ENCODE measurements at places on chromosomes 12 and 14.

GRCh38 chr12:130226126-130226525 lies 63.9 kb downstream of the FZD10 start:
- no peak for DNase-seq

- no peak for DNase-seq
Measured at GRCh38 chr14:100733152-100733850, 6.6 kb downstream of the DLK1 start.

- no peak for DNase-seq
Measured at GRCh38 chr12:114096461-114096860, 130.3 kb upstream of the RBM19 start.

- no peak for DNase-seq
Measured at GRCh38 chr14:35991356-35991755, 165.2 kb downstream of the BRMS1L start.

DNA sequence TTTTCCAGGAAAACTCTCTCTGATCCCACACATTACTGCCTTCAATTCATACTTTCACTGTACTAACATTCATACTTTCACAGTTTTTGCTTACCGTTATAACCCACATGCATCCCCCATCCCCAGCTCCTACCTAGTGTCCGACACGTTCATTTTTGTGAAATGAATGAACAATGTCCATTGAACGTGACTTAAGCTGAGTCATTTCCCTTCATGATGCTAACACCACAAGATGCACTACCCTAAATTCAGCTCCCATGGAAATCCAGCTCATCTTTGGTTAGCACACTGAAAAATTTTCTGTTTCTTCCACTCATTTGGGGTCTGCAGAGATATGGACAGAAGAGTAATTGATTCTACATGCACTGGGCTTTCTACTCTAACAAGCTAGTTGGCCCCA lies 84.7 kb downstream of the GALNT4 start:
- DNase-seq = no peak

GRCh38 chr12:44088647-44089046 lies 252.8 kb downstream of the TMEM117 start:
- DNase-seq = no peak

DNA sequence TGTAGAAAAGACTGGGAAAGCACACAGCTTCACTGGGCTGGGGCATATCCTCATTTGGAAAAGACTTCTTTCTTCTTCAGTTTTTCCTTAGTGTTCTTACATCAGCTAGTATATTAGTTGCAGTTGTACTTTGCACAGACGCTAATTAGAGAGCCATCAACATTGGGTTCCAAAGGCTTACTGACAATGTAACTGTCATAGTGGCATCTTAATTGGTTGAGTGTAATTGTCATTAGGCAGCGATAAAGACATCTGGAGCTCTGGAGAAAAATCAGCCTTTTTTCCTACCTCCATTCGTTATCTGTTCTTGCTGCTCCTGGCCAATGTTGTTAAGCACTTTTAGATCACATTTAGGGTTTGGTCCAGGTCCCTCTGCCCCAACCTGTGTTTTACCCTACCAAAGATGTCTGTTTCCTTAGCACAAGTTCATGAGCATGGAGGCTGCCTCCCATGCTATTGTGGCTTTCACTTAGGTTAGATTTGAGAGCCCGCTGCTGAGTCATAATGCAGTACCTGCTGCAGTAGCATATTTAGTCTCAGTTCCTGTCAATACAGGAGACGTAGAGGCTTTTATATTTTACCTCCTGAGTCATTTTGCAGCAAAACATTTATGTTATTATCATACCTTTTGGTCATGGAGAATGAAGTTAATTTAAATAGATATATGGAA lies 49.2 kb downstream of the FBXW8 start:
- DNase-seq = peak; percentile 20

- no peak for DNase-seq
Measured at GRCh38 chr14:50985124-50985858, 41.0 kb upstream of the PYGL start.

GRCh38 chr14:88005978-88006851 lies 1.3 kb downstream of the GPR65 start:
- peak; percentile 59 for DNase-seq

DNA sequence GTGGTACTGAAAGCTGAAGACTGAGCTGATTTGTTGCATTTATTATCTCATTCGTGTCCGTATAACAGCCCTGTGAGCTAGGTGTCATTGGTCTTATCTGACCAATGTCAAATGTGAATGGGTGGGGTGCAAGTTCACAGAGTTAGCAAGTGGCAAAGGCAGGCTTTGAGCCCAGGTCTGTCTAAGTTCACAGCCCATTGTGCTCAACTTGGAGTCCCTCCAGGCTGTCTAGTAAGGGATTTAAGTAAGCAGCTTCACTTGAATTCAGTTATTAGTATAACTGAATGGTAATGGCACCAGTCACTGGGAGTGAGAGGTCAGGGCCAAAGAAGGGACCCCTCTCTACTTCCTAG lies 8.5 kb downstream of the C1S start:
- DNase-seq = no peak

GRCh38 chr14:61753631-61754030 lies 8.6 kb upstream of the SNAPC1 start:
- DNase-seq = no peak

DNA sequence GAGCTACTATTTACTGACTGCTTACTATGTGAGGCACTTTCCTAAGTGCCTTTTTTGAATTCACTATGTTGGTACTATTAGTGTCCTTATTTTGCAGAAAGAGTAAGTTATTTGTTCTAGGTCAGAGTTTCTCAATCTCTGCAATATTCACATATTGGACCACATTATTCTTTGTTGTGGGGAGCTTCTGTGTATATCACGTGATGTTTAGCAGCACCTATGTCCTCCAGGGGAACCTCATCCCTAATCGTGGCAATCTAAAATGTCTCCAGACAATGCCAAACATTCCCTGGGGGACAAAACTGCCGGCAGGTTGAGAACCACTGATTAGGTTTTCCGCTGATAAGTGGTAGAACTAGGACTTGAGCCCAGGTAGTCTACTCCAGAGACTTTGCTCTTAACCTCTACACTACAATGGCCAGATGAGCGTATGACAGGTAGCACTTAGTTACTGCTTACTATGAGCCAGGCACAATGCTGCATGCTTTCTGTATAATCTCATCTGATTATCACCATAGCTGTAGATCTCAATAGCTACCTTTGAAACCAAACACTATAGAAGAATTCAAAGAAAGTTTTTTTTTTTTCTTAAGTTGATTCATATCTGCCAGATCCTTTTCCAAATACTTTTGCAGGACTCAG lies 38.9 kb downstream of the NELL2 start:
- no peak for DNase-seq

DNA sequence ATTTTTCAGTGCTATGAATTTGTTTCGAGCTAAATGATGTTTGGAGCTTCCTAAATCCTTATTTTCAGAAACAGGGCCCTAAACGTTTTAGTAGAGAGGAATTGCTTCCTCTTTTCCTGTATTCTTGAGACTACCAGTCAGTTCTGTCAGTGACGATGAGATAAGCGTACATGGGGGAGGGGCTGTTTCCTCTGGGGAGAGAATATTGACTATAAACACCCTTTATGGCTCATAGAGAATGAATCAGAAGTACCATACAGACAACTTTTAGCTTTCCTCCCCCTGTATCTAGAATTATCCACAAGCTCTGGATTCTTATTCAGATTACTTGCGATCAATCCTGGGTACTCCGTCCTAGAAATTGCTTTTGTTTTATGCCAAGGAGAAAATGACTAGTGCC lies 5.1 kb downstream of the TBK1 start:
- DNase-seq = peak; percentile 10

DNA sequence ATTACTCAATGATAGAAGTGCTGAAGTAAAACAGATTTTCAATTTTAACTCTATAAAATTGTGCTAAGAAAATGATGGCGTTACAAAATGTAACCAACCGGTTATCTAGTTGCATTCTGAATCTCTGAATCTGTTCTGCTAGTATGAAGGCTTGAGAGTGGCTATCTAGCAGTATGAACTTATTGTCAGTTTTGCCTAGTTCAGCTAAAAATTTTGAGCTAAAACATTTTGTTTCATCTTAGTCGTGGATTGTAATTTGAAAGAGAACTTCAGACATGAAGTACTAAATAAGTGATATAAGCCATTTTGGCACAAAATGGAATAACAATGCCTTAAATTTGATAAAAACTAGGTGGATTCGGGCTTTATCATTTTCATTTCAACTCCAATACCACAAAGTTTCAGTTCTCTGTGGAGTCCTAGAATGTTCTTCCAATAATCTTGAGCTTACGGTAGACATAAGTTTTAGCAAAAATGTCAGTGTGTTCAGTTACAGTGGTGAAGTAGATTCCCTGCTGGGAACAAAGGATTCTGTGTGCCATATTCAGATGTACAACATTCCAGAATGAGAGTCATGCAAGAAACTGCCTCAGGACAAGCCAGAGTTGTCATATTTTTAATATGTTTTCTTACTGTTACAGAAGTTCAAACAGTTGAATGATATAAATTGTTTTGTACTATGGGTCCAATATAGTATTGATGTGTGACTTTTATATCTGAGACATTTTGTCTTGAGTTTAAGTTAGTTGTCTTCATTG lies 28.1 kb downstream of the ATP6V1D start:
- DNase-seq = no peak

GRCh38 chr14:44701563-44702263 lies 194.6 kb upstream of the FSCB start:
- DNase-seq = no peak

- peak; percentile 56 for DNase-seq
Measured at GRCh38 chr14:99603471-99604277, at the start of gene CCDC85C. CCDC85C (minus strand) TSS chr14:99604207; CDS start chr14:99603959, 248 bp downstream.

DNA sequence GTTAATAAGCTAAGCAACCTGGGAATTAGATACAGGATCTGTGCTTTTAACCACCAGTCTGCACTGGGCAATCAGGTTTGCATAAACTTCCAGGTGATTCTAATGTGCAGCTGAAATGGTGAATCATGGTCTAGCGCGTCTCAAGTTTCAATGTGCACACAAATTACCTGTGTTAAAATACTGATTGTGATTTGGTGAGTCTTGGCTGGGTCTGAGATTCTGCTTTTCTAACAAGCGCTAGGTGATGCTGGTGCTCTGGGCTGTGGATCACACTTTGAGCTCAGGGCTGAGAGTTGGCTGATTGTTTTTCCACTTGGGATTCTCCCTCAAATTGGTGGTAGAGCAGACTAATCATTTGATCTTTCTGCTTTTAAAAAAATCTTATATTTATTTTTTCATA lies 124.8 kb downstream of the C12orf75 start:
- no peak for DNase-seq

- DNase-seq = no peak
Measured at GRCh38 chr12:128513331-128513730, 246.4 kb downstream of the TMEM132C start.

- DNase-seq = no peak
Measured at GRCh38 chr12:24769682-24770081, 179.2 kb downstream of the BCAT1 start.

GRCh38 chr12:12645485-12645884 lies 33.8 kb downstream of the CREBL2 start:
- DNase-seq = peak; percentile 14

- DNase-seq = no peak
Measured at GRCh38 chr12:62505786-62506185, 39.2 kb downstream of the MON2 start.

DNA sequence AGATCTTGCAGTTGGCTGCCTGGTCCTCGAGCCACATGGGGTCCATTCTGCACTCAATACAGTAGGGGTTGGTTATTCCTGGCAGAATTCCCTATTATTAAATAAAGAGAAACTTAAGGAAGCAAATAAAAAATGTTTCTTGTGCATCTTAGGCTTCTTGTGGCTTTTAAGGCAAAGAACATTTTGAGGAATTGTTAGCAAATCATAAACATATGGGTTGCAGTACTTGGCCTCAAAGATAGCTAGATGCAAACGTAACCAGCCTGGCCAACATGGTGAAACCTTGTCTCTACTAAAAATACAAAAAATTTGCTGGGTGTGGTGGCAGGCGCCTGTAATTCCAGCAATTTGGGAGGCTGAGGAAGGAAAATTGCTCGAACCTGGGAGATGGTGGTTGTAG lies 50.8 kb upstream of the KCNA5 start:
- no peak for DNase-seq

DNA sequence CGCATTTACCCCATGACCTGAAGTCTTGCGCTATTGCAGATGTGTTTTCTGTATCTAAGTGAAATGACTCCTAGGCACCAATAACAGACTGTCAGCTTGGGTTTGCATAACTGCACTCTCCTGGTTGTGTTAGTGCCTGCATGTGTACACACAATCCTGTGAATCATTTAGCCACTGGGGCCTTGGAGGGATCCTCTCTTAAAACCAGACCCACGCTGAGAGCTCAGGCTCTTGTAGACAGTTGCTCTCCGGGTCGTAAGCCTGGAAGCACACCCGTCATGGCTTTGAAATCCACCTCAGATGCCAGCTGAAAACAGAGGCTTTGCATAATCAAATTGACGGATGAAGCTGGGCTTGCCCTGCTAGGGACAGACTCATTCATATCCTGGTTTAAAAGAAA lies 79.2 kb upstream of the RBM19 start:
- DNase-seq = no peak

- no peak for DNase-seq
Measured at GRCh38 chr14:43407706-43408105, 1099.4 kb downstream of the FSCB start.

DNA sequence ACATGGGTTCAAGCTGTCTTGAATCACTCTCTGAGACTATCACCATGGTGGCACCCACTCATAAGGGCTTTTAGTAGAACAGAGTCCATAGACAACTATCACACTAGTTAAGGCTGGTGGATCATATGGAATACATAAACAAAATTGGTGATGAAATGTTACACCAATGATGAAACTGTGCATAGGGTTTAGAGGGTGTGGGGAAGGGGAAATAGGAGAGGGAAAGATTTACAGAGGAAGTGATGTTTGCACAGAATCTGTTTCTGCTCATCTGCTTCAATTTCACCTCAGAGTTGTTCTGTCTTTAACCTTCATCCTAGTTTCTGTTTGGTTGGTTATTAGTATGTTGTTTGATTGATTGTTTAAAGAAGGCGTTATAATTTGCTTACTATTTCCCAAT lies 2.4 kb upstream of the RXYLT1 start:
- DNase-seq = no peak

- no peak for DNase-seq
Measured at GRCh38 chr14:60512973-60513571, 4.1 kb downstream of the SIX6 start.

DNA sequence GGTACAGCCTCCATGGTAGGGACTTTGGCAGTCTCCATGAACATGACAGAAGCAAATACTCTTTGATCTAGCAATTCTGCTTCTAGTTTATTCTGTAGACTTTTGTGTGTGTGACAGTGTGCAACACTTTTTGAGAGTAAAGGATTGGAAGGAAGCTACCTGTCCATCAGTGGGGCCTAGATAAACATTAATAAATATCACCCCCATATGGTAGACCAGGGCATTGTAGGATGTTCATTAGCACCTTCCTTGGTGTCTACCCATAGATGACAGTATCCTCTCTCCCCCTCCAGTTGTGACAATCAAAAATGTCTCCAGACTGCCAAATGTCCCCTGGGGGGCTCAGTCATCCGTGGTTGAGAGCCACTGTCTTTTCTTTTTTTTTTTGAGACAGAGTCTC lies 10.8 kb downstream of the SNRNP35 start:
- DNase-seq = no peak

All from activated naive CD8-positive, alpha-beta T cell treated with anti-CD3 and anti-CD28 coated beads, Interleukin-2, amount 50 U/mL, for 24 hours (primary cell).